ENCODE measurements at places on chromosomes 6 and 20. TPM values are rescaled to one million over a fixed set of nuclear protein-coding genes. Genes with fewer than 3 reads are reported as not detected.

DEK gene
- 63.1 TPM for total RNA-seq

CST2 gene
- not detected for total RNA-seq

ANKEF1 gene
- 5.2 TPM for total RNA-seq

PPP1R14C gene
- 80.0 TPM for total RNA-seq

IFNGR1 gene
- 94.6 TPM for total RNA-seq

MAP7 gene
- total RNA-seq: 30.8 TPM

RSPO4 gene
- not detected for total RNA-seq

PTCRA gene
- not detected for total RNA-seq

POU5F1 gene
- 1.3 TPM for total RNA-seq

PTCHD4 gene
- 2.6 TPM for total RNA-seq

Measured in bronchial epithelial cell (primary cell).